ENCODE measurements at places on chromosomes 2 and 18. TPM values are rescaled to one million over a fixed set of nuclear protein-coding genes. Genes with fewer than 3 reads are reported as not detected.

DNA sequence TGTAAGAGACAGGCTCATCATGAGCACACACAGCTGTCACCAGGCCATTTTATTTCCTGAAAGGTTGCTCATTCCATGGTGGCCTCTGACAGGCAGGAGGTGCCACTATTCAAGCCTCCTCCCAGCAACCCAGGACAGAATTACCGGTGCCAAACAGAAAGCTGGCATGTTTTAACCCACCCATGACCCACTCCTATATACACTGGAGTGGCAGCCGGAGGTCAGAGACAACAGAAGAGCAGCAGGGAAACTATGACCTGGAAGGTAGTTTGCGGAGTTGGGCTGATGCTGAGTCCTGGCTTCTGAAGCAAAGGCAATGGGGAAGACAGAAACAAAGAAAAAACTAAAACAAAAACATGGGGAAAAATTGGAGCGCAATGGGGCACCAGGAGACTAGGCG, 2.3 kb downstream of the RFTN2 start:
- DNase-seq, result no peak

GRCh38 chr2:137842430-137842829, 121.8 kb upstream of the HNMT start:
- DNase-seq, result no peak

GRCh38 chr2:199202964-199203363, 254.8 kb downstream of the SATB2 start:
- no peak for DNase-seq

GRCh38 chr2:84850471-84850870, 30.4 kb downstream of the TRABD2A start:
- DNase-seq, result no peak

Gene GAREM2
- total RNA-seq, result 0.06 TPM

Gene TEX44
- total RNA-seq, result not detected

DNA sequence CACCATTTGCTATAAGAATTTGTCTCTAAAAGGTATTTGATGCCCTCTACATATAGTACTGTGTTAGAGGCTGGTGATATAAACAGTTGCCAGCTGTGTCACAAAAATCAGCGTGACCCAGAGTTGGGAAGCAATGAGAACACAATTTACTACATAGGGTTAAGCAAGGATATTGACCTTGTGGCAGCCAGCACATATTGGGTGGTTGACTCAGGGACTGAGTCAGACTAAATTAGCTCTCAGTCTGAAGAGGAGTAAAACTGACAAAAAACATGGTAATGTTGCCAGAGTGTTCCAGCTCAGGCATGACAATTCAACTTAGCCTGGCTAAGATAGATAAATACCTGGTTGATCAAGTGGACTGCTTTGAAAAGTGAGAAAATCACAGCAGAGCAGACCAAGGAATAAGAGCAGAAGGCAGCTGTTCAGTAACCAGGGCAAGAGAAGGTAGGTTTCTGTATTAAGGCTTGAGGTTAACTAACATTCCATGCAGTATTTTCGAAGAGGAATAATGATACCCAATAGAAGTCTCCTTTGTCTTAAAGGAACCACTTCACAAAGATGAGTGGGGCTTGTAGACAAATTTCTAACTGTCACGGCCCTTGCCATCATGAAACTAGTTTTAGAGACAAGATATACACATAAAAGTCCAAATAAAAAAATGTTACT, 108.2 kb upstream of the ERBB4 start:
- peak; percentile 71 for DNase-seq

DNA sequence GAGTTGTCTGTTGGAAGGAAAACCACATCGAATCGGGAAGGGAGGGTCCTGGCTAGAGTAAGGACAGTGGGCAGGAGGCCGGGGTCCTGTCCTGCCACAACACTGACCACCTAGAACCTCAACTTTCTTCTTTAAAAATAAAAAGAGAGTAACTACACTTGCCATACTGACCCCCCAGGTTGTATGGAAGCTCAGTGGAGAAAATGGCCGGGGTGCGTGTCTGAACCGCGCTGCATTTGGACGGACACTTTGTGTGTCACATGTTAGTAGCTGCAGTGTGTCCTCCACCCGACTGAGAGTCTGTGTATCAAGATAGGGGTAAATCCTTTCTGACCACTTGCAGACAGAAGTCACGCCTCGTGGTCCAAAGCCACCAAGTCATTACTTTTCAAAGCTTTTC, 87.0 kb downstream of the GBX2 start:
- DNase-seq, result no peak

GRCh38 chr18:78074400-78075020, 824.9 kb downstream of the GALR1 start:
- DNase-seq, result no peak

Gene SNTG2
- total RNA-seq, result not detected

- no peak for DNase-seq
Measured at GRCh38 chr2:54429811-54430551, 26.1 kb upstream of the SPTBN1 start.

All from Daoy (cell line).